ENCODE measurements at places on chromosomes 12 and 14.

GRCh38 chr14:29035134-29035533 is 268.5 kb downstream of the FOXG1 start:
- DNase-seq: no peak

DNA sequence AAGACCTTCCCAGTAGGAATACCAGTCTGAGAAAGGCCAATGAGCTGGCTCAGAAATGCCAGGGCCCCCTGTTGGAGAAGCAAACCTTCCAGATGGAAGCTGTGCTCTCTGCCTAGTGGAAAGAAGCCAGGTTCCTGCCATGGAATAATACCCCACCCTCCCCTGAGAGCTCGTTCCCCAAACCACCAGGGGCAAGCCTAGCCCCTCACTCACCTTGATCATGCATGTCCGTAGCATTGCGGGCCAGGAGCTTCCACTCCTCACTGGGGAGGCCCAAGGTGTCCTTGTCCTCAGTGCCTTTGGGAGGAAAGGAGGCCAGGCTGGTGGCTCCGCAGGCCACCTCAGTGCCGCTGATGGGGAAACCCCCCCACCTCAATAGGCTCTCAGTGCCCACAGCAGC is 20.1 kb downstream of the AHSA1 start:
- no peak for DNase-seq

- DNase-seq: no peak
Observed at GRCh38 chr12:77339610-77340009, 274.2 kb upstream of the E2F7 start.

DNA sequence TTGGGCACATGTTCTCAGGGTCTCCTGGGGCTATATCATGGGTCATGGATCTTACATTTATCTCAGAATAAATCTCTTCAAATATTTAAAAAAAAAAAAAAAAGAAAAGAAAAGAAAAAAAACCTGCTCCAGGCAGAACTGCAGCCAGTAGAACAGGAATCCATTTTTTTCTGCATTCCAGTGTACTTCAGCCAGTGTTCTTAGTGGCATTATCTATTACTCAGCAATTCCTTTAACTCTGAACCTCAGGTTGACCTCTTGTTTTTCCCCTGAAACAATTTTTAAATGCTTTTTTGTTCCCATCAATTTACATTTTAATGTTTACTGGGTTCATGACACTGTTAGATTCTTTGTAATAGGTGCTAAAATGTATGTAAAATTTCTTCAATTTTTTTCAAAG is 66.7 kb upstream of the STXBP6 start:
- no peak for DNase-seq

DNA sequence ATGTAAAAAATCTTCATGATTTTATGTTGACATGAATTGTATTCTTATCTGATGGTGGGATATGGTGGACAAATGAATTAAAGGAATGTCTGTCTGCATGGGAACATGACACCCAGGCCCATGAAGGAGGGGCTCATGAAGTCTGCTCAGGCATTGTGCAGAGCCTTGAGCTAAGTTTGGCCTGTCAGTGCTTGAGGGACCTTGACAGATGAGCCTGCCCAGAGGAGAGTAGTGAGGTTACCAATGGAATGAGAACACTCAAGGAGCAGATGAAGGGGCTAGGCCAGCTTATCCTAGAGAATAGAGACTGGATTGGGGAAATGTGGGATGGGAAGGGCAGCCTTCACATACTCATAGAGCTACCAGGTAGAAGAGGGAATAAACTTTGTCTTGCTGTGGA is 68.8 kb downstream of the TMX1 start:
- DNase-seq: no peak

GRCh38 chr14:77911356-77911755 is 111.4 kb downstream of the ADCK1 start:
- no peak for DNase-seq

DNA sequence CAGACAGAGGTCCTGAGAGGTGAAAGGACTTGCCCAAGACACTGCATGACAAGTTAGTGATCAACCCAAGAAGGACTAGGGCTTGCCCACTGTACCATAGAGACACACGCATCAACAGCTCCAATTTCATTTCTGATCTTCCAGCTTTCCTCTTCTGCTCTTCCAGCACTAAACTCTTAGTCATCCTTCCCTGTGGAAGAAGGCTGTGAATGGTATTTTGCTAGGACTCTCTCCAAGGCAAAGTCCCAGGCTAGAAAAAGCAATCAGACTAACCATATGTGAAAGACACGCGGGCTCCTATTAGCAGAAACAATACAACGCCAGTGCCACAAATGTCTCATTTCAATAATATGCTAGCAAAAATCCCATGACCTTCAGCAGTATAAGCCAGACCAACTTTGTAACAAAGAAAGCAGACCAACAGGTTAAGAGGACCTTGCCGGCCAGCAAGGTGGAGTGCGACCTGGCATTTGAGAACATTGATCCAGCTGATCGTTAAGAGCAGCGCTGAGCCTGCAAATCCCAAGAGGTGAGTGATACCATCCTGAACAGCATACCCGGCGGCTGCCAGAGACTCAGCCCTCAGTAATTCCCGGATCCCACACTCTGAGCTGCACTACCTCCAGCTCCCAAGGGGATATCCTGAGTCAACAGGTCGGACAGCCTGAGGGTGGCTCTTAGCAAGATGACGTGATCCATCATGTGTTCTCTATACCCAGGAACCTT is 132.5 kb downstream of the FOXN3 start:
- DNase-seq: no peak

DNA sequence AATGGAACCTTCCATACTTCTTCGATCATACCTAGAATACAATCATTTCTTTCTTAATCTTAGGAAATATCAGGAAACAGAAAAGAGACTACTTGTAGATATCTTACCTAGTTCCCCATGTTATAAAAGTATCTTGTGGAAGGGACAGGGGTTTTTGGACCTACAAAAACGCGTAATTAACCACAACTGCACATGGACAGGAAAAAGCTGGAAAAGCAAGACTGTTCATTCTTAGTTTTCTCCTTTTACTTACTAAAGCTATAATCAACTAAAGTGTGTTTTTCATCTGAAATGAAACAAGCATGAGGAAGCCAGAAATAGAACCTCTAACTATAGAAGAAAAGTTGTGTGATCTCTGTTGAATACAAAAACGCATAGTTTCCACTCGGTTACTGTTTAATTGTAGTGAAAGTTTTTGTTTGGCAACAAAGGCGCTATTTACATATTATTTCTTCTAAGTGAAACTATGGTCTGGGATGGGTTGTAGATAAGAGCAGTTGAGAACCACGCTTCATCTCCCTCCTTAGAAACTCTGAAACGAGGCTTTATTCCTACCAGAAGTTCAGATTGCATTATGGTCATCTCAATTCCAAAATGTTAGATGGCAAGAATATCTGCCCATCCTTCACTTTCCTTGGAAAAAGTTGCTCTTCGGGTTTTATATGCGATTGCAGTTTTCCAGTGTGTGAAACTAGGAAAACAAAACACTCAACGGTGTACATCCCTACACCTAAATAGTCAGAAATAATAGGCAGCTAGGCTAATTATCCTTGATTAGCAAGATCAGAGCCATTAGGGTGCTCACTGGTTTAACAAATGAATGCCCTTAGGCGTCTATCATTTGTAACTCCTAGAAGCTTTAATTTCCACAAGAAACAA is 1.1 kb downstream of the BCAT1 start:
- DNase-seq: no peak

- DNase-seq: no peak
Observed at GRCh38 chr12:70645494-70646317, 8.5 kb upstream of the PTPRB start.

GRCh38 chr14:85003805-85004204 is 526.1 kb upstream of the FLRT2 start:
- DNase-seq: no peak

- DNase-seq: no peak
Observed at GRCh38 chr14:69780092-69780491, 13.2 kb downstream of the SRSF5 start.

GRCh38 chr12:57611108-57611826 is at the start of gene ARHGEF25:
Gene ARHGEF25, plus strand, starts transcription at chr12:57611435. Its CDS starts 460 bp downstream, at chr12:57611895.
- DNase-seq: peak; percentile 62

- DNase-seq: no peak
Observed at GRCh38 chr12:42590330-42590934, 886 bp upstream of the PRICKLE1 start.

DNA sequence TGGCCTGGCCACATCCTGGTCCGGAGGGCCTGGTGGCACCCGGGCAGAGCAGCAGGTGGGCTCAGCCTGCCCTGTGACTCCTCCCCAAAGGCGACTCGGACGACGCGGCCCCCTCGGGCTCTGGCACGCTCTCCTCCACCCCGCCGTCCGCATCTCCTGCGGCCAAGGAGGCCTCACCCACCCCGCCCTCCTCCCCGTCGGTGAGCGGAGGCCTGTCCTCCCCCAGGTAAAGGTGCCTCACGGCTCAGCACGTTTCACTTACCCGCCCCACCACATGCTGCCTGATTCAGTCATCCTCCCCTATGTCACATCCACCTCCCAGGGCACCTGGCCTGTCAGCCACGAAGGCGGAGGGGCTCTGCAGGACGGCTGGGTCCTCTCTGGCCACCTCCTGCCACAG is 6.8 kb upstream of the TEX22 start:
- DNase-seq: no peak

DNA sequence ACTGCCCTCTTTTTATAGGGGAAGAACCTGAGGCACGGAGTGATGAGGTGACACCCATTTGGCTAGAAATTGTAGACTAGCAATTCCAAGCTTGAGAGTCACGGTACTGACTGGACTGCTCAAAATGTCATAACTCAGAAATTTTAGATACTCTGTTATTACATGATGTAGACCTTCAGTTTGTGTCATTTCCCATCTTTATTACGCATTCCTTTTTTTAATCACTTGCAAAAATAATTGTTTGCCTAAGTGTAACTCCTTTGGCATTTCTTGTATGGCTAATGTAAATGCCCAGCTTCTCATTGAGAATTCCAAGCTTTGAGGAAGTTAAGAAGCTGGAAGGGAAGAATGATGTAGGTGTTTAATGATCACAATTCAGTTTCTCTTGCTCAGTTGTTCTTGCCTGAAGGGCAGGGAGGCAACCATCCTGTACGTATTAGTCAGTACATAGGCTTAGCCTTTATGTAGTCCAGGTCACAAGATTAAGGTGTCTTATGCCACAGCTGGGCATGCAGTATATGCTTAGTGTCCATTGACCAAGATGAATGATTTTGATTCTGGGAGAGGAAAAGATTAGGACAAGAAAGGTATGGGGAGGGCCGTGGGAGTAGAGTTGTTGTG is 68.2 kb upstream of the EVL start:
- DNase-seq: no peak

- no peak for DNase-seq
Observed at GRCh38 chr12:3632754-3633153, 120.2 kb downstream of the CRACR2A start.

GRCh38 chr14:75069121-75069810 is at the start of gene ZC2HC1C:
Gene ZC2HC1C, plus strand, starts transcription at chr14:75069641. Its CDS starts 933 bp downstream, at chr14:75070574.
- DNase-seq: peak; percentile 65

DNA sequence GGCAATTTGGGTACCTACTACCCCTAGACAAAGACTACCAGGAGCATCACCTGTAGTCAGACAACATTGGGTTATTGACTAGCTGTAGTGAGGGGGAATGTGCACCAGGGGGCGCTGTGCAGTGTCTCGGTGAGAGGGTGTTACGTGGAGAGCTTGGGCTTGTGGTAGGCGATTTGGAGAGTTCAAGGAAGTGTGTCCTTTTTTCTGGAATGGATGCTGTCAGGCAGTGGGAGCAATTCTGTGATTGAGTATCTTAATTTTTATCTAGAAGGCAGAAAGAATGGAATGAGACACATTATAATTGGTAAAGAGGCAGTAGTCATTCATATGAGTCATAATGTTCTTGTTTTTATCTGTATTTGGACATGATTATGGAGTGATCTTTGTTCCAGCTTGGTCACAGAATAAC is 187.7 kb downstream of the GALC start:
- DNase-seq: peak; percentile 35

GRCh38 chr12:12442548-12443071 is 85.7 kb downstream of the BORCS5 start:
- no peak for DNase-seq

DNA sequence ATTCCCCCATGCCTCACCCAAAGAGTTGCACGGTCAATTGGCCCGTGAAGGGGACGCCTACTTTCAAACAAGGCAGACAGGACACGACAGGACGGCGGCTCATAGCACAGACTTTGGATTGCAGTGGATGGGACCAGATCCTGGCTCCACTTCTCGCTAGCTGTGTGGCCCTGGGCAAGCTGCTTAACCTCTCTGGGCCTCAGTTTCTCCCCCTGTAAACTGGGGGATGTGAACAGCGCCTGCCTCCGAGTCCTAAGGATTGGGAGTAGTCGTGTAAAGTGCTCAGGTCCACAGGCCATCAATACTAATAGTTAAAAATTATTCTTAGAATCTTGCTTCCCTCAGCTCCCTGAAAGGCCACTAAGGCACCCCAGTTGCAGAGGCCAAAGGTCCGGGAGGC is 13.1 kb downstream of the RHOF start:
- DNase-seq: no peak

- no peak for DNase-seq
Observed at GRCh38 chr14:96135285-96135684, 69.4 kb upstream of the BDKRB2 start.

- no peak for DNase-seq
Observed at GRCh38 chr12:122983789-122984515, 3.5 kb downstream of the ARL6IP4 start.

DNA sequence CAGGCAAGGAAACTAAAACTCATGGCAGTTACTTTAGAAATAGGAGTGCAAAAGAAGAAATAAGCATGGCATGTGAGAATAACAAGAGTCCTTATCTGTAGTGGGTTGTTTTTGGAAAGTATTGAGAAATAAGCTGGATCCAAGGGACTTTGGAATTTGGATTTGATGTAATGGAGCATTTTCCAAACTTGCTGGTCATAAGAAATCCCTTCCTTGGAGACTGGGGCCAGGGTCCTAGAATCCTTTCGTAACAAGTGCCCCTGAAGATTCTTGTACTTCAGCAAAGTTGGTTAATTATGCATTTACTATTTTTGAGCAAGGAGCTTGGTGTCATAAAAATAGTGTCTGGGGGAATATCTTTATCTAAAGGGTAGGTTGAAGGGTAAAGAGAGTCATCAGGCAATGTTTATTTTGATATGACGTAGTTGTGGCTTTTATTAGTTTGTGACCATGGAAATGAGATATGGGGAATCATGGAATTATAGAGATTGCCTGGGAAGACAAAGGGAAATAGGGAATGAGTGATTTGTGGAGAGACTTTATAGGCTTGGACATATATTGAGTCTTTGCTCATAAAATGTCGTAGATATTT is 53.9 kb downstream of the WNK1 start:
- no peak for DNase-seq

- no peak for DNase-seq
Observed at GRCh38 chr12:128968668-128969067, 115.4 kb downstream of the GLT1D1 start.

Measured in activated naive CD4-positive, alpha-beta T cell treated with Interleukin-2 at 50 U/mL for 16 hours (primary cell).